ENCODE measurements at places on chromosomes 5 and 9.

DNA sequence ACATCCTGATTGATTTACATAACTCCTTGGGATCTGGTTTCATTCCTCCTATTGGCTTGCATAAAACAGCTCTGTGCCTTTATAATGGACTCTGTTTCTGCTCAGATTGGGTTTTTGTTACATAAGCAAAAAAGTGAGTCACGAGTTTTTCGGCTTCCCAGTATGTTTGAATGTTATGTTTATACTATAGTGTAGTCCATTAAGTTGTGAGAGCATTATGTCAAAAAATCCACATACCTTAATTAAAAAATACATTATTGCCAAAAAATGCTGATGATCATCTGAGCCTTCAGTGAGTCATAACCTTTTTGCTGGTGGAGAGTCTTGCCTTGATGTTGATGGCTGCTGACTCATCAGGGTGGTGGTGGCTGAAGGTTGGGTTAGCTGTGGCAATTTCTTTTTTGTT lies 144.6 kb downstream of the CCDC171 start:
- DNase-seq: no peak

GRCh38 chr9:83154821-83155220 lies 91.9 kb upstream of the RASEF start:
- DNase-seq: no peak

- DNase-seq: peak; percentile 3
Measured at GRCh38 chr9:79687131-79687447, 115.3 kb downstream of the TLE4 start.

- no peak for DNase-seq
Measured at GRCh38 chr5:179241175-179241574, 104.1 kb downstream of the ADAMTS2 start.

DNA sequence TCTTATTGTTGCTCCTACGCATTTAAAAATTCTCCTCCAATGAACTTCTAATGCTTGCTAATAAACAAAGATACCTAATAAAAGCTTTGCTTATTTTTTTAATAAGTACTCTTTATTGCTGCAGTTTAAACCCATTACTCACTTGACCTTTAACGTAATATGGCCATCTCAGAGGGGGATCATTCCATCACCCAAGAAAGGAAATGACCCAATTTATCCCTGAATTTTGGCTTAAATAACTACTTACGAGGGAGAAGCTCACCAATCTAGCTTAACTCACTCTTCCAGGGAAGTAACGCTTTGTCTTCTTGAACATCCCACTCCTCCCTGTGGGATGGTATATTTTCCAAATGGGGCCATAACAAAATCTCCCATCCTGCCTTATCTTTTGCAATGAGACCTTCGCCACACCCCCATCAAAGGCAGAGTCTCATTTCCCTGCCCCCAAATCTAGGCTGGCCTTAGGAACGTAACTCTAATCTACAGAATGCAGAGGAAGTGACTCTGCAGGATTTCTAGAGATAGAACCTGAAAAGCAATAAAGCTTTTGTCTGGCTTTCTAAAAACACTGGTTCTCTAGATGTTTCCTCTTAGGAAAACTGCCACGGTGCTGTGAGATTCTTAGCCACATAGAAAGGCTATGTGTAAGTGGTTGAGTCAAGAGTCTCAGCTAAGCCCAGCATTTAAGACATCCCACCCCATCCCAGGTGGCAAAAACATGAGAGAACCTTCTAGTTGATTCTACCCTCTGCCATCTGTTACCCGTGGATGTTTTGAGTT lies 310.0 kb downstream of the ASTN2 start:
- DNase-seq: no peak

DNA sequence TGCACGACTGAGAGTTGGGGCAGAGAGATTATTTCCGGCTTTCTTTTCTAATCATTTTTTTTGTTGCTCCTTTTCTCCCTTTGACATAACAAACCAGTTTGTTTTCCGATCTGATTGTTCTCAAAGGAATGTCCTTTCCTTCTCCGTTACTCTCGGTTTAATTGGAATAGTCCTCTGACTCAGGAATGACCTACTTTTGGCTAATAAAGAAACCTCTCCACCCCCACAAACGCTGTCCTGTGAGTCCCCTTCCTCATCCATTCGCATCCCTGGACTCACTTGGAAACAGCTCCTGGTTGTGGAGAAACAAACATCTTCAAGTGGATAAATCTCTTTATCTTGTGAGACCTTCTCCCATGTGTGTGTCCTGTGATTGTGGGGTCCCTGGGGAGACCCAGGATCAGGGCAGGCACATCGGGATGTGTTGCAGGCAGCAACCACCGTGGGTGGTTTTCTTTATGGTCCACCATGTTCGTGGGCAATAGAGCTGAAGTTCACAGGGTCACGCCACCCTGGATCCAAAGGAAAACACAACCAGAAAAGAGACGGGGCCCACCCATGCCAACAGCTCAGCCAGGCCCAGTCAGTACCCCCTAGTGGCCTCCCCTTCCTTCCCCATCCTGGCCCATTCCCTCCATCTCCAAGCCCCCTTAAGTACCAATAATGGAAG lies 45.2 kb upstream of the NEK6 start:
- no peak for DNase-seq

DNA sequence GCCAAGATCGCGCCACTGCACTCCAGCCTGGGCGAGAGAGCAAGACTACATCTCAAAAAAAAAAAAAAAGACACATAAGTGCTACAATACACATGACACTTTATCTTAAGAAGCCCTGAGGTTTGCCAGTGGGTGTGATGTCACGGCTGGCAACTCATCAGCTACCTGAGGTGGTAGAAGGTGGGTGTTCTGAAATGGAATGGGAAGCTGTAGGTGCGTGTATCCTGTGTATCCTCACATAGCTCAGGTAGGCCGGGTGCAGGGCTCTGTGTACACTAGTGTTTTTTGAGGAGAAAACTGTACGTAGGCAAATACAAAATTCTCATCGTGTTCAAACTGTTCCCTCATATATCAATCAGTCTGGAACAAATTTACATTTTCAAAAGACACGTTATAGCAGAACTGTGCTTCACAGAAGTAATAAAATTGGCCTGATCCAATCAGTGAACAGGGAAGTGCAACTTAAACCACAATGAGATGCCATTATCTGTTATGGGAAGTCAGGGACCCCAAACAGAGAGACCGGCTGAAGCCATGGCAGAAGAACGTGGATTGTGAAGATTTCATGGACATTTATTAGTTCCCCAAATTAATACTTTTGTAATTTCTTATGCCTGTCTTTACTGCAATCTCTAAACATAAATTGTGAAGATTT lies 10.4 kb downstream of the BICD2 start:
- DNase-seq: no peak

- peak; percentile 8 for DNase-seq
Measured at GRCh38 chr9:20941174-20941690, 90.2 kb downstream of the HACD4 start.

- no peak for DNase-seq
Measured at GRCh38 chr5:35369965-35370790, 139.9 kb upstream of the PRLR start.

DNA sequence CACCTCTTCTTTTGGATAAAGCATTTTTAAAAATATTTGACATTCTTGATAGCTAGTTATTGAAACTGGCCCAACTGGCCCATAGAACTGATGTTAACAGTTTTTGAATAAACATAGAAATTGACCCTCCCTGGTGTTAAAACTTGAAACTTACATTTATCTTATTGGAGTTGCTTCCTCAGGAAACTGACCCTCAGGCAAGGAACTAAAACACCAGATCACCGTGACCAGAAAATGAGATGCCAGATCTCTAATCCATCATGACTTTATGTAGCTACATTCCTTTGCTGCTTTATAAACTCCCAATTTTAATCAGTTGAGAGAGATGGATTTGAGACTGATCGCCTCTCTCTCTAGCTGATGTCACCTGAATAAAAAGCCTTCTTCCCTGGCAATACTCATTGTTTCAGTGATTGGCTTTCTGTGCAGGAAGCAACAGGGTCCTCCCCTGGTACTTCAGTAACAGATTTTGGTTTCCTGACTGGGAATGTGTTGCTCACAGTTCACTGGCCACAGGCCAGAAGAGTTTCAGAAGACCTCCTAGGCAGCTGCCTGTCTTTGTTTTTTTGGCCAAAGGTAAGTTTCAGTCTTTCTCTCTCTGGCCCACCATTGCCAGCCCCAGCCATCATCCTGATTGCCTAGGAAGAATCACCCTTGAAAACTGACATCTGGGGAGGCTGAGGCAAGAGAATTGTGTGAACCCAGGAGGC lies 212.4 kb downstream of the DTWD2 start:
- DNase-seq: no peak

GRCh38 chr9:135969064-135969683 lies 8.0 kb upstream of the UBAC1 start:
- DNase-seq: no peak

DNA sequence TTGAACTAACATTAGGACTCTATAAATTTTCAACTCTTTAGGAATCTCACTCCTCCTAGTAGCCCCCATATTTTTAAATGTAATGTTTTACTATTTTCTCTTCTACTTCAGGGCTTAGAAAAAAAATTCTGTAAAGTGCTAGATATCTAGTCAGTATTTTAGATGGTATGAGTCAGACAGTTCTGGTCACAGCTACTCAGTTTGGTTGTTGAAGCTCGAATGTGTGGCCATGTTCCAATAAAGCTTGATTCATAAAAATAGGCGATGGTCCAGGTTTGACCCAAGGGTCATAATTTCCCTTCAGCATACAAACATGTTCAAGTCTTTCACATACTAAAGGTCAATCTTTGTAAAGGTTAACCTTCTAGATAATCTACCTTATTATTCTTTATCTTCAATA lies 566.0 kb upstream of the CDH18 start:
- DNase-seq: no peak

- DNase-seq: no peak
Measured at GRCh38 chr5:173041881-173042762, 14.0 kb upstream of the CREBRF start.

DNA sequence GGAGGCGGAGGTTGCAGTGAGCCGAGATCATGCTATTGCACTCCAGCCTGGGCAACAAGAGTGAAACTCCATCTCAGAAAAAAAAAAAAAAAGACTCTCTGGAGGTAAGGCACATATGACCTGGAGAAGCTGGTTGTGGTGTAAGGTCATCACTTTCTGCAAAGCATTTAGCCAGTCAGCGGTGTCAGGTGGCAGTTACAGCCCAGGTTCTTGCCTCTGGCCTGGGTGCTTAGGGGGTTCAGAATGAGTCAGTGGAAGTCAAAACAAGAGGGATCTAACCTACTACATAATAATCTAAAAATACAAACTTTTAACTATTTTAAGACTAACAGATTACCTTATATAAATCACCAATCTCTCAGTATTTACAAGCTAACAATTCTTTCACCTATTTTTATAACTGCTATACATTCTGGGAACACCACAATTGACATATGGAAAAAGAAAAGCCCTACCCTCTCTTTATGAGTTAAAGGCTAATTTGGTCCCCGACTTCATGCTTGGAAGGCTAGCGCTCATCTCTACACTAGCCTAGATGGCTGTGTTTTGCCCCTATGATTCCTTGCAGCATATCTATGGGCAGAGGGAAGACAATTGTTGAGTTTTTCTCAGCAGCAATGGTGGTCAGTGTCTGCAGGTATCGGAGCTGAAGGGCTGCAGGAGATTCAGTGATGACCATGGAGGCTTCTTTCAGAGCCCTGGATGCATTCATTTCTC lies 29.2 kb downstream of the STOM start:
- no peak for DNase-seq

GRCh38 chr5:115460472-115460871 lies 84.1 kb downstream of the FEM1C start:
- peak; percentile 6 for DNase-seq

GRCh38 chr5:132422720-132423437 lies 53.4 kb downstream of the SLC22A5 start:
- DNase-seq: no peak

DNA sequence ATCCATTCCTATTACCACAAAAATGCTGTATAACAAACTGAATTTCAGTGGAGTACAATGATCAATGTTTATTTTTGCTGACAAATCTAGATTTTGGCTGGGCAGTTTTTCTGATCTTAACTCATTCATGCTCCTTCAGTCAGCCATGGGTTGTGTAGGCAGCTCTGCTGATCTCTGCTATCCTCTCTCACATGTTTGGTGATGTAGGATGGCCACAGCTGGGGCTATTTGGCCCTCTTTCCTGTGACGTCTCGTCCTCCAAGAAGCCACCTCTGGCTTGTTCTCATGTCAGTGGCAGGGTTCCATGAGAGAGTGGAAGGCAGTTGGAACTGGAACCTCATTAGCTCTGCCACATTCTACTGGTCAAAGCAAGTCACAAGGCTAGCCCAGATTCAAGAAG lies 8.9 kb downstream of the NLN start:
- no peak for DNase-seq

DNA sequence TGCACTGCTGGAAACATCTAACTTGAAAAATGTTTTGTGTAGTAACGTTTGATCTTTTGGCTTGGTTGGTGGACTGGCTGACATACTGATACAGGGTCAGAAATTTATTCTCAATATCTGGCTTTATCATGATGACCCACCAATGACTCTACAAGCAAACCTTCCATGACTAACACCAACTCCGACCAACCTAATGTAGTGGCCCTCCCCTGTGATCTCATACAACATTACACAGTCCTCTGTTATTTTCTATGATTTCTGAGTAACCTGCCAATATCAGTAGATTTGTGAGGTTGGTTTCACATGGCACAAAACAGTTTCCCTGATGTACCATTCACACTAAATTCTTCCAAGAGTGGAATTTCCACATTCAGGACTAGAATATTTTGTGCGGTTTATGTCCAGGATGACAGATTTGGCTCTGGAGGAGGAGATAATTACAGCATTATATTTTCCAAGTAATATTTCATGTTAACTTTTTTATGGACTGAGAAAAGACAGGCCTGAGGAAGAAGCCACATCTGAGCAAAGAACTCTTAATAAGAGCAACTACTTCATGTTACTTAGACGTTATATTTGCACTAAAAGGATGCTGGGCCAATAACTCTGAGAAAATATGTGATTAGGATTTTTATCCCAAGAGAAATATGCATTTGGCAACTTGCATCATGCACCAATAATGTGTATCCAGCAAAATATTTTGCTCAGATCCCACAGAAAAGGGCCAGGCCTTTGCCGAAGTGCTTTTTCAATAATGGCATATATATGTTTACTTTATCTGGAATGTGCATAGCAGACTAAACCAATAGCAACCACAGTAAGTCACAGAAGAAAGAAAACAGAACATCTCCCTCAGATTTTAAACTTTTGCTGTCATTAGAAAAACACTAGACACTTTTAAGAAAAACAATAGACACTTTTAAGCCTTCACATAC lies 273.4 kb downstream of the KCNN2 start:
- no peak for DNase-seq

GRCh38 chr9:100306283-100306682 lies 46.5 kb downstream of the TEX10 start:
- no peak for DNase-seq

- no peak for DNase-seq
Measured at GRCh38 chr5:55136521-55136920, 23.4 kb upstream of the GPX8 start.

Data from activated T-cell treated with anti-CD3 and anti-CD28 coated beads for 48 hours (primary cell).